ENCODE measurements at places on chromosomes 13 and 19.
A peak's percentile ranks its signal among the peaks of the same experiment; 100 is the strongest.

DNA sequence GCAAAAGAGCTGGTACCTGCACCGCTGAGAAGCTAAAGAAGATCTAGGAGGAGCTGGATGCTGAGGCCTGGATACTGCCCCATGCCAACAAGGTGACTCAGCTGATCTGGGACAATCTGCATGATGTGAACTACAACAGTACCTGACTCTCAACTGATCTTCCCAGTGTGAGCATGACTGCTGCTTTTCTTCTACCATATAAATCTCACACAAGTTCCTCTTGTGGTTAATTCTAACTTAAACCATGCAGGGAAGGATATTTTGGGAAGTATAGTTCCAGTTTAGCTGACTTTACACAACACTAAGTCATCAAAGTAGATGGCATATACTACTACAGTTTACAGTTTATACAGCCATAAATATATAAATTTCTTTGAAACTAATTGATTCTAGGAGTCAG is 91.9 kb downstream of the SLAIN1 start:
- DNase-seq = no peak

- DNase-seq = no peak
Measured at GRCh38 chr19:15296841-15297415, 35.4 kb downstream of the BRD4 start.

- no peak for DNase-seq
Measured at GRCh38 chr19:55466241-55466614, 1.7 kb upstream of the C19orf85 start.

GRCh38 chr19:46453661-46454060 is 17.7 kb downstream of the PNMA8A start:
- no peak for DNase-seq

DNA sequence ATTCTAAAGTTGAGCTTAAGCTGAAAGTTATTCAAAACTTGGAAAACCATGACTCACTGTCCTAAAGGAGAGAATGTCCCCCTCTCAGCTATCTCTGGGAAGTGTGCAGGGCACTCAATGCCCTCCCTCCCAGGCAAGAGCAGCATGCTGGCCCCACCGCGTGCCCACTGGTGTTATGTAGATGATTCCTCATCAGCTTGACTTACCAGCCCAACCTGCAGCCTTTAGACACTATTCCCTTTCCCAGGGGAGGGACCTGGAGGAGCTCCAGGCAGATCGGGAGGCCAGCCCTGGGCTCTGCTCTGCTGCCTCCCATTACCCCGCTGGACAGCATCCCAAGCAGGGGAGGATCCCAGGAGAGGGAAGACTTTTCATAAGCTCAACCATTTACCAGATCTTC is 124.6 kb downstream of the FGF14 start:
- DNase-seq = no peak

GRCh38 chr13:23463661-23464060 is 30.2 kb upstream of the SACS start:
- DNase-seq = no peak

DNA sequence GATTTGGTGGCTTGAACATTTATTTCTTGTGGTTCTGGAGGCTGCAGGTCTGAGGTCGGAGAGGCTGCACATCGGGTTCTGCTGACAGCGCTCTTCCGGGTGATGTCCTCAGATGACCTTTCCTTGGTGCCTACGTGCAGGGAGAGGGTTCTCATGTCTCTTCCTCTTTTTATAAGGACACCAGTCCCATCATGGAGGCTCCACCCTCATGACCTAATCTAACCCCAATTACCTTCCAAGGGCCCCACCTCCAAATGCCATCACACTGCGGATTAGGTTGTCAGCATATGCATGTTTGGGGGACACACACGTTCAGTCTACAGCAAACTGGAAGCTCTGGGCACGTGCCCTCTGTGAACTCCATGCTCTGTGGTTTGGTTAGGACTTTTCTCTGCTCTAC is 338.6 kb downstream of the FGF9 start:
- no peak for DNase-seq

GRCh38 chr19:48837051-48837524 is 797 bp upstream of the HSD17B14 start:
- DNase-seq = peak; percentile 70

- no peak for DNase-seq
Measured at GRCh38 chr13:87123987-87124784, 547.0 kb upstream of the SLITRK5 start.

Measured in stimulated activated CD4-positive, alpha-beta T cell treated with anti-CD3 and anti-CD28 coated beads, Interleukin-15, amount 100 ng/mL, for 48 hours (primary cell).